ENCODE measurements at places on chromosomes 16 and 17. TPM values are rescaled to one million over a fixed set of nuclear protein-coding genes. Genes with fewer than 3 reads are reported as not detected.

DNA sequence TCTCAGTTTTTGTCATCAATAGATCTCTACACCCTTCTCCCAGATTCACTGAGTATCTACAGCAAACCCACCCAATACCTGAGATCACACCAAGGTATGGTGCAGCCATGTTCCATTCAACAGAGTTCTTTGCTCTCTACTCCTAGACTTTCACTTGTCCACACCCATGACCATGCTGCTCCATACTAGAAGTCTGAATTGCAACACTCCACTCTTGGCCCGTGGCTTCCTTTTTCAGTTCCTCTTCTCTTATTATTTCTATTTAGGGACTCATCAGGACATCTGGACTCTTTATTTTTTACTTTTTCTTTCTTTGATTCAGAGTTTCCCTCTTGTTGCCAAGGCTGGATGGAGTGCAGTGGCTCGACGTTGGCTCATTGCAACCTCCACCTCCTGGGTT is 37.1 kb downstream of the YWHAE start:
- DNase-seq, result peak; percentile 72

TLCD1 gene
- total RNA-seq, result 3.1 TPM

ITGB4 gene
- total RNA-seq, result 1.1 TPM

DNA sequence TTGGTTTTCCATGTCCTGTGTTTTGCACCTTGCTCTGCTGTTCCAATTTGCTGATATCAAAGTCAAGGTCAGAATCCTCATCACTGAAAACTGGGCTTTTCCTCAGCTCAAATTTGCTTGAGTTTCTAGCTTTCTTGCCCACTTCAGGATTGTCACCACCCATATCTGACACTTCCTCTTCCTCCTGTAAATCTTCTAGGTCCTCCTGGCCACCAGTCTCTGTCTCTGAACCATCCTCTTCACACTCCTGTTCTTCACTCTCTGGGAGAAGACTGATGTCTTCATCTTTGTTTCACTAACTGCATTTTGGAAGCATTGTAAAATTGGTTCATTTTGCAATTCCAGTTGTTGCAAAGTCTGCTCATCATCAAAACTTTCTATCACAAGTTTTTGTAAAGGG is 63.4 kb upstream of the RBL2 start:
- no peak for DNase-seq

DNA sequence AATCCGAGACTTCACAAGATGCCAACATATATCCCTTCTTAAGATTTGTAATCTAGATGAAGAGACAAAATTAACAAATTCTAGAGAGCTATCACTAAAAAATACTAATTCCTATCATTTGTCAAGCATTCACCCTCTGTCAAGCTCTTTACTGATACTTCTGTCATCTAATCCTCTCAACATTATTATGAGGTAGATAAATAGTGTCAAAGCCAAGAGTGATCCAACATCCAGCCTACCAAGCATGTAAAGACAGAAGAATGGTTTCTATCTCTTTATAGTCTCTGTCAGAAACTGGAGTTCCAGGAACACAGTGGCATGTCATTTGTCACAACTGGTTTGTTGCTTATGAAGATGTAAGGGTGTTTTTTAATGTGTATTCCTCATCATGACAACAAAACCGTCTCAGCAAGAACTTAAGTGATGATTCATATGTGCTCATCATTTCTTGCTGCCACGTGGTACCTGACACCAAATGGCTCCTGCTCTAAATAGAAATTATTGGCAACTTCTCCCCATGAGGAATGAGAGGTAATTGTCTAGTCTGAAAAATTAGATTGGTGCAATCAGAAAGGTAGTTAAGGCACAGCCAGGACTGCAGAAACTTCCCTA is 196.8 kb downstream of the TOX3 start:
- no peak for DNase-seq

- DNase-seq, result no peak
These were observed 41.2 kb downstream of the PRKCA start for GRCh38 chr17:66343531-66344078.

DNA sequence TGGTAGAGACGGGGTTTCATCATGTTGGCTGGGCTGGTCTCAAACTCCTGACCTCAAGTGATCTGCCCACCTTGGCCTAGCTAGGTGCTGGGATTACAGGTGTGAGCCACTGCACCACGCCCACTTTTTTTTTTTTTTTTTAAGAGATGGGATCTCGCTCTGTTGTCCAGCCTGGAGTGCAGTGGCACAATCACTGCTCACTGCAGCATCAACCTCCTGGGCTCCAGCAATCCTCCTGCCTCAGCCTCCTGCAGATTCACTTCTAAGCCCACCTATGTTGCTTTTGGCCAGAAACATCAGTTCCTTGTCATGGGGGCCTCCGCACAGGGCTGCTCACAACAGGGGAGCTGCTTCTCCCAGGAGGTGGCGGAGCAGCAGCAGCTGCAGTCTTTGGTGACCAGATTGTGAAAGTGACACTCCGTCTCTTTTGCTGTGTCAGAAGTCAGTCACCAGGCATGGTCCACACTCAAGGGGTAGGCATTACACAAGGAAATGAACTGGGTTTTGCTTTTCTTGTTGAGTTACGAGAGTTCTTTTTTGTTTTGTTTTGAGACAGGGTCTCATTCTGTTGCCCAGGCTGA is 4.5 kb upstream of the NME4 start:
- no peak for DNase-seq

DNA sequence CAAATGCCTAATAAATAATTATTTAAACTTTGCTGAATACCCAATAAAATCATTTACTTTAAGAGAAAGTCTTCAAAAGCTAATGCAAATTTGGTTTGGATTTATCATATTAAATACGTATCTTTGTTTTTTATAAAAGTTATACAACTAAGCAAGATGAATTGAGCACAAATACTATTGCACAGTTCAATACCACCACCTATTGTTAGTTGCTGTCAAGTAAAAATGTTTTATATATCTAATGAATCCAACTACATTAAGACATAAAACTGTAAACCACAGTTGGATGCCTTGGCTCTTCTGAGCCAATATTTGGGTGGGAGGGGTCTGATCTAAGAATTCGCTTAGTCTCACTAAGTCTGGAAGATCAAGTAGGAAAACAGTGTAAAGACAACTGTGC is 7.7 kb downstream of the FBXL20 start:
- no peak for DNase-seq

GRN gene
- 187 TPM for total RNA-seq

DNA sequence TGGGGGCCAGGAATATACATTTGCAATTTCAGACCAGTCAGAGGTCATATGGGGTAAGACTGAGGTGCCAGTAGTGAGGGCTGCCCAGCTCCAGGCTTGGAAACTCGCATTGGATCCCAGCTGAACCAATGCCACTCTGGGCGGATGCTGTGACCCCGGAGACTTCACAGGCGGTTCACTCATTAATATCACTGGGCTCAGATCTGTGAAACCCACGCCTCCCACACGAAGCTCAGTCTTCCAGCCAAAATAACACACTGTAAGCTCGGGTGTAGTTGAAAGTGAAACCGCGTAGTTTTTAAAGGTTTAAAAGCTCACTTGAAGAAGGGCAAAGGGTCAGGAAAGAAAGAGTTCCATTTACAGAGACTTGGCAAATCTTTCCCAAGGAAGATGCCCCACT is 254.8 kb downstream of the FOXL1 start:
- DNase-seq, result no peak

All from B cell (primary cell).